ENCODE measurements at places on chromosomes 3 and 15.

- no peak for DNase-seq
These were observed 97.7 kb downstream of the DPH6 start for GRCh38 chr15:35448294-35448693.

- peak; percentile 75 for DNase-seq
These were observed 242.6 kb upstream of the TOPAZ1 start for GRCh38 chr3:43998836-43999727.

DNA sequence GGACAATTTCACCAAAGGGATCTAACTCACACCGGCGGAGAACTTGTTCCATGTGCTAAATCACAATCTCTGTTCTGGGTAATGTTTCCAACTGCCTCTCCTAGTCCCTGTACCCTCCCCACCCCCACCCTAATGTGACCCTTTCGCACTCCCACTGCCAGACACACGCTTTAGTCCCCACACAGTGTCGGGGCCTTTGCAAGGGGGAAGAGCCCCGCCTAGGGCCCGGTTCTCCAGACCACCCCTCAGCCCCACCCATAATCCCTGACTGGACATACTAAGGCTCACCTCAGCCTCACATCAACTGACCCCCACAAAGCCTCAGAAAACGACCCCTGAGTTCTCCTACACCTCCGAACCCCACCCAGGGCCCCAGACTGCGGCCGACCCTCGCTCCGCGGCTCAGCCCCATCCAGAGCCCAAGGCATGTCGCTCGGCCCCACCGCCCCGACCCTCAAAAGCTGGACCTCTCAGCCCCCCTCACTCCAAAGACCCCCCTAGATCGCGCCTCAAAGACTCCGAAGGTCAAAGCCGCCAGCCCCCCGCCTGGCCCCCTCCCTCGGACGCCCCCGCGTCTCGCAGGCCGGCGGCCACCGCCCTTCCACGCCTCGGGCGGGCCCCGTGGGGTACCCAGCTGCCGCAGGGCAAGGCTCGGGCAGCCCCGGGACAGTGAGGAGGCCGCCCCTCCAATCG, 72.0 kb upstream of the MAP4 start:
- peak; percentile 26 for DNase-seq

DNA sequence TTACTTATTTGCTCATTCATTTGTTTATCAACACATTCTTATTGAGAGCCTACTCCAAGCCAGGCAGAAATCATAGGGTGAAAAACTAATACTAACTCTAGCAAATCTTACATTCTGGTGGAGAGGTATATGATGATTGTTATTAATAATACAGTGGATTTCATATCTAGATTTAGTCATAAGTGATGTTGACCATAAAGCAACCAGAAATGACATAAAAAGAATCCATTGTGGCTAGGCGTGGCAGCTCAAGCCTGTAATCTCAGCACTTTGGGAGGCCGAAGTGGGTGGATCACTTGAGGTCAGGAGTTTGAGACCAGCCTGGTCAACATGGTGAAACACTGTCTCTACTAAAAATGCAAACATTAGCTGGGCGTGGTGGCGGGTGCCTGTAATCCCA, 26.2 kb upstream of the IL20RB start:
- DNase-seq, result no peak

- no peak for DNase-seq
These were observed 75.6 kb upstream of the GOLGA8B start for GRCh38 chr15:34659056-34659455.

DNA sequence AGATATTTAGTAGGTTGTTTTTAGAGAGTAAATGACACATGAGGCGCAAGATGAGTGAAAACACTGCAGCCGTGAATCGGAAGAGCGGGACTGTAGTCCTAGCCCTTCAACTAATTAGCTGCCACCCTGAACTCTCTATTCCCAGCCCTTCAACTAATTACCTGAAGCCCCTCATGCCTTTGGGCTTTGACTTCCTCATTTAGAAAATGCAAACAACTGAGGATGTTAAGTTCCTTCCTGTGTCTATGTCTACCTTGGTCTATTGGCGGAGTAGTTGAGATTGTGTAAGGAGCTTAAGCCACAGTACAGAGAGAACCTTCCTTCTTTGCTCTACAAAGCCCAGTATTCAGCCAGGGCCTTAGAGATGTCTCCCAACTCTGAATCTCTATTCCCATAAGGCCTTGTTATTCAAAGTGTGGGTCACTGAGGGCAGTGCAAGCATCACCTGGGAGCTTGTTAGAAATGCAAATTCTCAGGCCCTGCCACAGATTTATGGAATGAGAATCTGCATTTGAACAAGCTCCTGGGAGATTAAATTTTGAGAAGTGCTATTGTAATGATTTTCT, 71.8 kb upstream of the SCN5A start:
- no peak for DNase-seq

- no peak for DNase-seq
These were observed 47.6 kb upstream of the ATP1B3 start for GRCh38 chr3:141828890-141829289.

DNA sequence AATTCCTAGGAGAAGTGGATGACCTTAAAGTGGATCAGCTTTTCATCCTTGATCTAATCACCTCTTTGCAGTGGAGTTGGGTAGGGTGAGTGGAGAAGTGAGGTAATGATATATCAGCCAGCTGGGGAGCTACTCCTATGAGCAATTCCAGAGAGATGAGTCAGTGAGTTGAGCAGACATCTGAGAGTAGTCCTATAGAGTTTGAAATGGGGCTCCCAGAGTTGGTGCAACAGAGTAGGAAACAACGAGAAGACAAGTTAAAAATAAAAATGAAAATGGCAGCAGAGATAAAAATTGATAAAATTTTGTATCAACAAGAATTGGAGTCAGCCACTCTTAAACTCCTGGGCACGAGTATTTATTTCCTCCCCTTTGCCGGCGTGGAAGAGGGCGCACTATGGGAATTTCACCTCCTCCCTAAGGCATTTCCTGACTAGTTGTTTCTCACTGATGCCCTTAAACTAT, 150.8 kb upstream of the DPH6 start:
- no peak for DNase-seq

GRCh38 chr3:150252462-150252861, 155.6 kb upstream of the TSC22D2 start:
- no peak for DNase-seq

- no peak for DNase-seq
These were observed 20.3 kb upstream of the NR2E3 start for GRCh38 chr15:71790081-71790480.

DNA sequence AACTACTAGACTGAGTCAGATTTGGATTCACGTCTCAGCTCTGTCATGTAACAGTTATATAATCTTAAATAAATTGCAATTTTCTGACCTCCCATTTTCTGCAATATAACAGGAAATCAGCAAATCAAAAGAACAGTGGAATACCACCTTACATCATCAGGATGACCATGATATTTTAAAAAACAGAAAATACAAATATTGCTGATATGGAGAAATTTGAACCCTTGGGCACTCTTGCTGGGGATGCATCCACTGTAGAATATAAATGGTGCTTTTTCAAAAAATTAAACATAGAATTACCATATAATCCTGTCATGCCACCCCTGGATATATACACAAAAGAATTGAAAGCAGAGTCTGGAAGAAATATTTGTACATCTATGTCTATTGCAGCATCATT, 982.5 kb downstream of the TBL1XR1 start:
- DNase-seq, result no peak

DNA sequence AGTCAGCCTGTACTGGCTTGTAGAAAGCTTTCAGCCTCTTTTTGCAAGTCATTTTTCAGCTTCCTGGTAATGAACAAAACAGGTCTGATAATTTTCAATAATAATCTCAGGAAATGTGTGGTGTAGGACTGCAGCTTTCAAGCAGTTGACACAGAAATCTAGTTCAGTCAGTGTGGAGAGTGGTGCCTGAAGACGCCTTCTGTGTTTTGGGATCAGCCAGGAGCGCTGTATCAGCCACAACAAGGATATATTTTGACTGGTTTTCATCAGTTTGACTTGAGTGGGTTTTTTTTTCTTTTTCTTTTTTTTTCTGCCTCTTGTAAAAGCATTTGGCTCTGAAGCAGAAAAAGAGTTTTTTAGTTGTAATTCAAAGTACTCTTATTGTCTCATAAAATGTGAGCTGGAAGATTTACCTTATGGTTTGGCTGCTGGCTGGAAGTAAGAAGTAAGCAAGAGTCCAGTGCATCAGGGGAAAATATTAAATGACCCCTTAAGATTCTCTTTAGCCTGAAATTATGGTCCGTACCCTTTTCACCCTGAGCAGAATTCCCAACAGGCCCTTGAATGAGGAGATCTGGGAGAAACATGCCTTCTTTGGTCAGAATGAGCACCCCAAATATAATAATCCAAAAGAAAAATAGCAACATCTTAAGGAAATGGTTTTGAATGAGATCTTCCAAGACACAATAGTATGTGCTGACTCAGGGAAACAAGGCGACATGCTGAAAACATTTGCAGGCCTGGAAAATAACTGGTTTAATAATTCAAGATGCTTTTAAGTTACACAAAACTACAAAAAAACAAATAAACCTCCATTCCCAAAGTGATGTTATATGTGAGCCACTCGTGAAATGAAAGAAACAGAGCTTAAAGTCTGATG, 332.7 kb upstream of the ADAMTS9 start:
- no peak for DNase-seq

DNA sequence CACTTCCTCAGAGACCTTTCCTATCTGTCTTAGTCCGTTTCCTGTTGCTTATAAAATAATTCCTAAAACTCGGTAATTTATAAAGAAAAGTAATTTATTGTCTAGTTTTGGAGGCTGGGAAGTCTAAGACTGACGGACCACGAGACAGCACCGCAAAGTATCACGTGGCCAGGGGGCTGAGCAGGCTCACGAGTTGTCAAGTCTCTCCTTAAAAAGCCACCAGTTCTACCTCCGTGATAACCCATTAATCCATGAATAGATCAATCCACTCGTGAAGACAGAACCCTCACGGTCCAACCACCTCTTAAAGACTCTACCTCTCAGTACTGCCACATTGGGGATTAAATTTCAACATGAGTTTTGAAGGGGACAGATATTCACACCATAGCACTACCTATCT, 821 bp downstream of the LINS1 start:
- peak; percentile 4 for DNase-seq

GRCh38 chr15:31307270-31308184, 19.1 kb upstream of the KLF13 start:
- DNase-seq, result no peak

- DNase-seq, result no peak
These were observed 255.7 kb downstream of the MBNL1 start for GRCh38 chr3:152524198-152525140.

- no peak for DNase-seq
These were observed 289.7 kb upstream of the TPM1 start for GRCh38 chr15:62752657-62753517.

GRCh38 chr3:52366527-52366926, 50.4 kb downstream of the DNAH1 start:
- peak; percentile 71 for DNase-seq

- DNase-seq, result no peak
These were observed 190.1 kb downstream of the TBC1D5 start for GRCh38 chr3:17552351-17552750.

GRCh38 chr3:44513513-44513912, 36.0 kb upstream of the ZNF445 start:
- DNase-seq, result no peak

DNA sequence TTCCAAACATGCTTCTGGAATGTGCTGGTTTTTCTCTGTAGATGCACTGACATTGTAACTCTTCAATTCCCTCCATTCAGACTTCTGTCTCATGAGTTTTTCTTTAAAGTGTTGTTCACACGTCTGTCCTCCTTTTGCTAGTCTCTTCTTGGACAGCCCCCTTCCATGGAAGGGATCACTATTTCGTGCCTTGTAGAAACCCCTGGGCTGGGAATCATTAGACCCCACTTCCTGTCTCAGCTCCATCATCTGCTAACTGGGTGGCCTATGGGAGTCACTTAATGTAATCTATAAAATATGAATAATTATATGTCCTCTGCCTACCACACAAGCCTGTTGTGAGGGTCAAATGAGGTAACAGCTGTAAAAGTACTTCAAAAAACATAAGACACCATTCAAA, 110.6 kb downstream of the THSD4 start:
- DNase-seq, result no peak

DNA sequence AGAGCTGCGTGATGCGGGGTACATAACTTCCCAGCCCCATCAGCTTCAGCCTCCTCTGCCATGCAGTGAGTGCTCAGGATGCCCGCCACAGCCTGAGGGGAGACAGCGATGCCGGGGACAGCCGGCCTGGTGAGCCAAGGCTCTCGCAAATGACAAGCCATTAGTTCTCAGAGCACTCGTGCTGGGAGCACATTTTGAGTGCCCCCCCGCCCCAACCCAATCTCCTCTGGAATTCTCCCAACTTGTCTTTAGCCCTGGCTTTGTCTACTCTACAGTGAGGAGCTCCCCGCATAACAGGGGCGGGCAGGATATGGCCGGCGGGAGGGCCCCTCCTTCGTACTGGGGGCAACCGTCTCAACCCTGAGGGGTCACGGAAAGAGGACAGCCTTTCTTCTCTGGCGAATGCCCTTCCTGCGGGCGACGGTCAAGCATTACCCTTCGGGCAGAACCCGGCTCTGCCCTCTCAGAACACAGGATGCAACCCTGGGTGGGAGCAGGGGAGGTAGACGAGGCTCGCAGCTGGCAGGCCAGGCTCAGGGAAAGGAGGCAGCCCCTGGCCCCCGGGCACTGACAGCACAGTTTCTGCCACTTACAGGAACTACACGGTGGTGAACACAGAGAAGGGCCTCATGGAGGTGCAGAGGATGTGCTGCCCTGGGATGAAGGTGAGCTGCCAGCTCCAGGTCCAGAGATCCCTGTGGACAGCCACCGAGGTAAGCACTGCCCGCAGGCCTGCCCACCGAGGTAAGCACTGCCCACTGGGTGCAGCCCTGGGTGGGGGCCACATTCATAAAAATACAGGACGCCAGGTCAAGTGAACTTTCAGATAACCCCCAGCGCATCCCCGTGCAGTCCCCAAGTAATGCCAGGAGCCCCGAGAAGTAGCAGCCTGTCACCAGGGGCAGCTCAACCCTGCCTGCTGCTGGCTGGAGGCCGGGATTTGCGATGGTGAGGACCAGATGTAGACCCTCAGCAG, 141.7 kb downstream of the LRRK1 start:
- no peak for DNase-seq

DNA sequence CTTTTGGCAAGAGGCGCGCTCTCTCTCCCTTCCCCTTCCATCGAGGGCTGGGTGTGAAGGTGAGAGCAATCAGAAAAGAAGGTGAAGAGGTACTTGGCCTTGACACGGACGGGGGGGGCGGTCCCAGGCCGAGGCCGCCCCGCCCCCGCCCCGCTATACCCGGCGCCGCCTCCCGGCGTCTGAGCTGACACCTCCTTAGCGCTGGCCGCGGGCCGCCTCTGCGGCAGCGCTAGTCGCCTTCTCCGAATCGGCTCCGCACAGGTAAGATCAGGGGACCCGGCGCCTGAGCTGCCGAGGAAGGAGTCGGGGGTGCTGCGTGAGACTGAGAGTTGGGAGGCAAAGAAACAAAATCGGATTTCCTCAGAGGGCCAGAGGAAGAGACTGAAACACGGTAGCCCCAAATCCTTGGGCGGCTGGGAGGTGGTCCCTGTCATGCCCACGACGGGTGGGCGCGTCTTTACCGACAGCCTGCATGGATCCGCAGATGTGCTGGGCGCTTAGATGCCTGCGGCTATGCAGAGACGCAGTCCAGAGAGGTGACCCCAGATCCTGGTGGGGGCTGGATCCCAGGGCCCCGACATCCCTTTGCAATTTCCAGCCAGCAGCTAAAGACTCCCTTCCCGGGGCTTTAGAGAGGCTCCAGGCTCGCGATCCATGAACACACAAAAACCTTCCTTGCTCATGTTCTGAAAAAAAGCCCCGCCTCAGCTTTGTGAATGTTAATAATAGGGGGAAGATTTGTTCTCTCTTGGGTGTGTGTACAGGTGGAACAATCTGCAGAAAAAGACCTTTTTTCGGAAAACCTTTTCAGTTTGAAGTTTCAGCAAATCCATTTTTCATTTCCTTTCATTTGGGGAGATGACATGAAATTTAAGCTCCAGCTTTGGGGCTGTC, at the start of gene ENTPD3:
ENTPD3 (plus strand) TSS at position 184 of the 894 bp plus-strand sequence. CDS start 874 bp downstream, outside the sequence.
- DNase-seq, result peak; percentile 35

Data from head of caudate nucleus (tissue), 42 donors.